ELF-1 (cell line): ENCODE measurements at places on chromosomes 3 and 15.

- DNase-seq = no peak
These were observed 110.8 kb downstream of the TIGIT start for GRCh38 chr3:114404590-114404989.

DNA sequence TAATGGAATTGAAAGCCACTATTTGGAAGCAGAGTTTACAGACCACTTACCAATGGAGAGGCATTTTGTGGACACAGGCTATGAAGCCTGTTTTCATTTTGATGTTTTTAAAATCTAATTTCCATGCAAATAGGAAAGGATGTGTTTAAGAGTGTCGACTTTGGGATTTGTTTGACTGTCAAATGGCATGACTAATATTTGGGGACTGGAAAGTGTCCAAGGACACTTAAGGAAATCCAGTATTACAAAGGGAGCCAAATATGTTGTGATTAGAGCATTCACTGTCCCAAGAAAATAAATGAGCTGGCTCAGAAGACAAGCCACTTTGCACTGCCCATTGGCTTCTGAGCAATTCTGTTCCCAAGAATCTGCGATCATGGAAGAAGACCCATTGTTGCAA is 34.0 kb upstream of the SLC6A11 start:
- DNase-seq = no peak

- peak; percentile 62 for DNase-seq
These were observed 754 bp downstream of the B3GNT5 start for GRCh38 chr3:183253528-183254486.

DNA sequence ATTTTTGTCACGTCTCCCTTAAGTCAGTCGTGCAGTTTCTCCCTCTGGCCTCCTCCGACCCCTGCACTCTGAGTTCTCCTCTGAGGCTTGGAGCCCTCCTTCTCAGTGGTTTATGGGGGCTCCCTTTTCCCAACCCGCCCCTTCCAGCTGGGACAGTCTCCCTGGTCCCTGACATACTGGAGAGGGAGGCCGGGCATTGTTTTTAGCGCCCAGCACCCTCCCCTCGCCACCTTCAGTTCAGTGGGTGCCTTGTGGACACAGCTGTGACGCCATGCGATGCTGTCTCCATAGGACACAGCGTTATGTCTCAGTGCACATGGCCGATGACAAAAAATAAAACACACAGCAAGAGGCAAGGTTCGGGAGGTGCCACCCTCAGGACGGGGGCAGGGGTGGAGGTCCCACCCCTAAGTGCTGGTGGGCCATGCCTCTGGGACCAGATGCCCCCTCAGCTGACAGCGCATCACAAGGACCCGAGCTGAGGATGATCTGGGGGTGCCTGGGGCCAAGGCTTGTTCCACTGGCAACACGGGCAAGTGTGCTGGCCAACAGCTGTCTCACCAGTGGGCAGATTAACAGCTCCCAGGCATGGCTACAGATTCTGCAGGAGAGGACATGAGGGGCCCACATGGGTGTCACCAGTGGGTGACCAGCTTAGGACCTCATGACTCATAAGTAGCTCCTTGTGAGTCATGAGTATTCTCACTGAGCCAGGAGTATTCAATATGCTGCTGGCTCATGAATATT is 81.6 kb downstream of the PLXNA1 start:
- DNase-seq = no peak

DNA sequence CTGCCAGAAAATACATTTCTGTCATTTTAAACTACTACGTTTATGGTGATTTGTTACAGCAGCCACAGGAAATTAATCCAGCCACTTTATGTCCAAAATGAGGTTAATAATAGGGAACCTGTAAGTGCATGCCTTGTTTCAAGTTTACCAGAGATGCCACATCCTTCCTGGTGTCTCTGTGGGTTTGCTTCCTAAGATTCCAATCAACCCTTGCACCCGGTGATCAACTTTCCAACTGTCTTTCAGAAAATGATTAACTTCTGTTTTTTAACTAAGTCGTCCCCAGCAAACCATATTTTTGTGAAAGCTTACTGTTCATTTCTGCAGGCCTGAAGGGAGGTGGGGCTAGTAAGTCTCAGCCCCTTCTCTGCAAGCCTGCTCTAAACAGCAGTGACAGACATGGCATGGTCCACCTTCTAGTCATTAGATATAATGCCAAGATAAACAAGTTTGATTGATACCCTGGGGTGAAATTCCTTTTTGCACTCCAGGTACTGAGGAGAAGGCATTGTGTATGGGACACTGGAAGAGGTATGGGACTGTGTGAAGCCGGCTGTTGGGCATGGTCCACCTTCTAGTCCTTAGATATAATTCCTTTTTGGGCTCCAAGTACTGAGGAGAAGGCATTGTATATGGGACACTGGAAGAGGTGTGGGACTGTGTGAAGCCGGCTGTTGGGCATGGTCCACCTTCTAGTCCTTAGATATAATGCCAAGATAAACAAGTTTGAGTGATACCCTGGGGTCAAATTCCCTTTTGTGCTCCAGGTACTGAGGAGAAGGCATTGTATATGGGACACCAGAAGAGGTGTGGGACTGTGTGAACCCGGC is 11.1 kb upstream of the TMC3 start:
- DNase-seq = no peak

DNA sequence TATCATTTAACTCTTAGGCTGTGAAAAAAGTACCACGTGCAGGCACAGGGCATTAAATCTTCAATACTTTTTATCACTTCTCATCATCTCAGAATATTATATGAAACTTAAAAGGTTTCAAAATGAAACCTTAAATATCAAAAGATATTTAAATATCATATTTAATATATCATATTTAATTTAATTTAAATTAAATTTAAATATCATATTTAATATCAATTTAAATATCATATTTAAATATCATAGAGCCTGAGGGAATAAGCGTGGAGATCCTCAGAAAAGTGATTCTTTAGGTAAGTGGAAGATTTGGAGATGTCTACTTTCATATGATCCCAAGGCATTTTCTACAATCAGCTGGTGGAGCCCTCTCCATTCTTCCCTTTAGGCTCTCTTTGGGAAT is 716.6 kb downstream of the OTOL1 start:
- DNase-seq = no peak

DNA sequence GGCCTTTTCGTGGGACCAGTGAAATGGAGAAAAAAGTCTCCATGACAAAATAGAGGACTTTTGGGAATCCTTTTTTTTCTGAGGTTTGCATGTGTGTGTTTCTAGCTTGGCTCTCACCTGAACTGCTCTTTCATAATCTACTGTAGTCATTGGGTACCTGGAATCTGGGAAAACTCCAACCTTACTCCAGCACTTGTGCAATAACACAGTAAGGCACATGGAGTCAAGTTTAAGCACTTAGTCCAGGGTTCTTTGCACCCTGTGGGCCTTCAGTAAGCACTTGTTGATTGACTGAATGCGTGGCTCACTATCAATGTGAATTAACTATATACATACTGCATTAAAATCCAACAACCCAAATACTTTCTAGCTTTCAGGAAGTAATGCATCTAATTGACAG is 299.5 kb downstream of the ZBTB20 start:
- DNase-seq = no peak

DNA sequence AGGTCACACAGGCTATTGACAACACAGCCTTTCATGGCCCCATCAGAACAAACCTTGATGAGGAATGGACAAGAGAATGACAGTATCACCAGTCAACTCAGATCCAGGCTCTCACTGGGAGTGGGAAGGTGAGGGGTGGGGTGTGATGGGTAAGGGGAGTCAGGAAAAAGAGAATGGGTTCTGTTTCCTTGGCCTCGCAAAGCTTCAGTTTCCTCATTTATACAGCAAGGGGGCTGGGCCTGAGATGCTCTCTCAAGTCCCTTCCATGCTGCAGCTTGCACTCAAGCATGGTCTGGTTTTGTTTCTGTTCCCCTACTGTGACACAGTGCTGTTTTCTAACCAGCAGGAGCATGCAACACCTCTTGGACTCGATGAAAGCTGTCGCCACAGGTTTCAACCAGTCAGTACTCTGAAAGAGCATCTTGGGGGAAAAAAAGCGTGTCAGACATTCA is 65.7 kb upstream of the IL12A start:
- DNase-seq = no peak

- DNase-seq = no peak
These were observed 417.6 kb downstream of the TIGIT start for GRCh38 chr3:114711321-114711886.

DNA sequence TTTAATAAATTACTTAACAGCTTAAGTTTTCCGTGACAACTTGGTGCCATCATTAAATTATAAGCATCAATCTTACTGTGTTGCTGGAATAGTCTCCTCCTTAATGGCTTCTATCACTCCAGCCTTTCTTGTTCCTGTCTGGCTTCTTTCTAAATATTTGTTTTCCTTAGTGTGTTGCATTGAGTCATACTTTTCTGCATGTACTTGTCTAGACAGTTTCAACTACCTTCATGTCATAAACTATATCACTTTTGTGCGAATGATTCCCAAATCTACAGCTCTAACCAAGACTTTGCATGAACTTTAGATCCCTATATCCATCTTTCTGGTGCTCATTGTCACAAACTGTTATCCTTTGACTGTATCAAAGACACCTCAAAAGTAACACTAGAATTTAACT is 78.4 kb downstream of the AKAP13 start:
- no peak for DNase-seq

- no peak for DNase-seq
These were observed 7.0 kb downstream of the FILIP1L start for GRCh38 chr3:100107221-100107814.

DNA sequence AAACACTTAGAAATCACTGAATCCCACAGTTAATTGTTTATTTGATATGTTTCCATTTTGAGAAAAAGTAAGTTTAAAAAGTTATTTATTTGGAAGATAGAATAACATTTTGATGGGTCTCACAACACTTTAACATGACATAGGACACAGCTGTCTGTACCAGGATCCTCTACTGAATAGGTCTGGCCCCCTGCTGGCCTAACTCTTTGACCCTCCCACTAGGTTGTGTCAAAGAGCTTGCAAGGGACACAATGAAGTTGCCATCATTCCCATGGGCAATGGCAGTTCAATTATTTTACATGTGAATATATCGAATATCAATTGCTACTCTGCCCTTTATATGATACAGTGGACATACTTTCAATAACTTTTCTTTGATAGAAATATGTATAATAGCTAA is 138.9 kb downstream of the EPHA3 start:
- DNase-seq = peak; percentile 31

DNA sequence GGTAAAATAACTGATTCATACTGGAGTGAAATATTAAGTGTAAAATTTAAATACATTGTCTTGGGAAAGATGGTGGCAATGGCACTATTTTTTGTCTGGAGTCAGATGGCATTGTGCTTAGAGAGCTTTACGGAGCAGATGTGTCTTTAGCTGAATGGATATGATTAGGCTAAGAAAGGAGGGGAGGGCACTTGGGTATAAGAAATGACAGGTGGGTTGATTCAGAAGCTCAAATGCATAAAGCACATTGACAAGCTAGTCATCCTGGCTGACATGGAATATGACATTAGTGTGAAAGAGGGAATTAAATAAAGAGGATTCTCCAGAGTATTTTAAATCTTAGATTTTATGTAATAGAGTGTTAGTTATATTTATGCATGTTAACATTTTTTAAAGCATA is 570.1 kb upstream of the CBLB start:
- DNase-seq = no peak

DNA sequence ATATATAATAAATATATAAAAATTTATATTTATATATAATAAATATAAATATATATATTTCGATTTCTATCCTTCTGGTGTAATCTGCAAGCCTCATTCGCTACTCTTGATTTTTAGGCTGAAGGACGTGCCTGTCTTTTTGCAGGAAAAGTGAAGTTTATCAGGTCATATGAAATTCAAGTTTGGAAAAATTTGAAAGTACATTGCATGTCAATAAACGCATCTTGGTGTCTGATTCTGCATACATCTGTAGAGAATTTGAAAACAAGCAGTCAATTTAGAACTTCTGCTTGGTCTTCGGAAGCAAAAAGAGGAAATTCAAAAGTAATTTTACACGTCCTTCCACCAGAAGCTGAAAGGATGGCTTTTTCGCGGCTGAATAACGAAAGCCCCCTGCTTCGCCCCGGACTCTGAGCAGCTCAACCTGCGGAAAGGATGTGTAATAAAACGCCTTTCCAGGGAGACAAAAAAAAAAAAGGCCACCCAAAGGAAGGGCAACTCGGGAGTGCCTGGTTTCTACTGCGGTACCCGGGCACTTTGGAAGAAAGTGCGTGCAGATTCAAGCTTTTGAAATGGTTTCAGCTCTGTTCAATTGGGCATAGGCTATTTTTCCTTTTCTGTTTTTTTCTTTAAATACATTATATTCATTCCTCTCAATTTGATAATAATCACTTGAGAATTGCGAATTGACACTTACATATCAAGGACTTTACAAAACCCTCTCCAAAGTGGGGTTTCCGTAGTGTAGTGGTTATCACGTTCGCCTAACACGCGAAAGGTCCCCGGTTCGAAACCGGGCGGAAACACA is 1.5 kb upstream of the MYNN start:
- peak; percentile 89 for DNase-seq

DNA sequence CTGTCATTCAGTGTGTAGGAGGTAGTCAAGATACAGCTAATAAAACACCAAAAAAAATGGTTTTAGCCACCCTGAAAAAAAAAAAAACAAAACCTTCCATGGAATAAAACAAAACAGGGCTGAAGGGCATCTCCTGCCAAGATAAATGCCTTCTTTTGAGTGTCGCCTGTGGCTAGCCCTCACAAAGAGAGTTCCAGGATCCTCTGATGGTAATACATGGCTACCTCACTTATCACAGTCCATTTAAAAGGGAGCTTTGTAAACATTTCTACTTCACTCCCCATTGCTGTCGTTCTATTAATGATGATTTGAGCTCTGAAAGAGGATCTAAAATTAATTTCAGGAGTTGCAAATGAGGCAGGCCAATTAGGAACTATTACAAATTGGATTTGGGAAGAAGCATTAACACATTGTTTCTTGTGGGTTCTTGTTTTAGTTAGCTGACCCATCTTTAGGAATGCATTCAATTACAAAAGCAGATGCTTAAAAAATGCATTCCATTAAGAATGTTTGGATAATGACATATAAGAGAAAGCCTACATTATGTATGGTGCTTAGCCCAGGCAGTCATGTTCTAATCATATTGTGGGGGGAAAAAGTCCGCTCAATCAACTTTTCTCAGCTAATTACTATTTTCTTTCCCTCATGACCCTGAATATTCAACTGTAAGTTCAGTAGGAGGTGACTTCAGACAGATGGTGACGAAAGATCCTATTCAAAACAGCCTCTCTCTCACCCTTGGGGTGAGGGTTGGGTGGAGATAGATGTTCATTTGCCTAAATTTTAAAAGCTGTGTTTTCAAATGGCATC is 255.1 kb upstream of the WNT5A start:
- DNase-seq = no peak

DNA sequence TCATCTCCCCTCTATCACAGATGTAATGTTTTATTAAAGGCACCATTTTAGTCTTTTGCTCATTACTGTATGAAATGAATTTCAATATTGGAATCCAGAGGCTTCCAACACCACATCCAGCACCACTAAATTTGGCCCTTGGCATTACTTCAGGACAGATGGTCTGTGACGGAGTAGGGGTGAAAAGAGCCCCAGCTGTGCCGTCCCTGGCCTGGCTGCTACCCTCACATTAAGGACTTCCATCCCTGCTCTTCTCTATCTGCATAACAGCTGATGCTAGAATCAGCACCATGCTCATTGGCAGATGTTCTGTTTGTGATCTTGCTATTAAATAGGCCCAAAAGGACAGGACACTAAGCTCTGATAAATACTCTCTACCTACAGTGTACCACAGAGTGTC is 152.9 kb downstream of the IL1RAP start:
- no peak for DNase-seq

- DNase-seq = no peak
These were observed 278.6 kb downstream of the NLGN1 start for GRCh38 chr3:173676094-173676493.

- DNase-seq = no peak
These were observed 94.4 kb downstream of the TFG start for GRCh38 chr3:100803711-100804110.

- peak; percentile 57 for DNase-seq
These were observed 425.4 kb downstream of the PLOD2 start for GRCh38 chr3:145735631-145736030.
